NCI-H2029 treated with DMSO at 0.1 percent for 48 hours (cell line): ENCODE measurements at places on chromosomes 1 and 21.
A peak's percentile ranks its signal among the peaks of the same experiment; 100 is the strongest.

DNA sequence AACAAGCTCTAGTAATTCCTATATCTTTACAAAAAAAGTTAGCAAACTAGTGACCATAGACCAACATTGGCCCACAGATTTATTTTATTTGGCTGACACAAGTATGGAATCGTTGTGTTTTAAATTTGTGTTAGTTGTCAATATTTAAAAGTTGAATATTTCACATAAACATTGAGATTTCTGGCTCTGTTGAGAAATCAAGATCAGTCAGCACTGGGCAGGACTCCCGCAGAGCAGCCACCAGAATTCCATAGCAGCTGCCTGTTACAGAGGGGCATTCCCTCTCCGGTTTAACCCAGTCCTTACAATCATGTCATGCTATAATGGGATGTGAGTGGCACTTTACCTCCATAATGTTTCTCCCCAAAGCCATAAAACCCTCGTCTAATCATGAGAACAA is 79.2 kb upstream of the NRIP1 start:
- DNase-seq, result no peak

- no peak for DNase-seq
These were observed 6.5 kb downstream of the ZNF672 start for GRCh38 chr1:248844526-248844925.

GRCh38 chr1:1833456-1833855 is 55.2 kb upstream of the NADK start:
- DNase-seq, result no peak

DNA sequence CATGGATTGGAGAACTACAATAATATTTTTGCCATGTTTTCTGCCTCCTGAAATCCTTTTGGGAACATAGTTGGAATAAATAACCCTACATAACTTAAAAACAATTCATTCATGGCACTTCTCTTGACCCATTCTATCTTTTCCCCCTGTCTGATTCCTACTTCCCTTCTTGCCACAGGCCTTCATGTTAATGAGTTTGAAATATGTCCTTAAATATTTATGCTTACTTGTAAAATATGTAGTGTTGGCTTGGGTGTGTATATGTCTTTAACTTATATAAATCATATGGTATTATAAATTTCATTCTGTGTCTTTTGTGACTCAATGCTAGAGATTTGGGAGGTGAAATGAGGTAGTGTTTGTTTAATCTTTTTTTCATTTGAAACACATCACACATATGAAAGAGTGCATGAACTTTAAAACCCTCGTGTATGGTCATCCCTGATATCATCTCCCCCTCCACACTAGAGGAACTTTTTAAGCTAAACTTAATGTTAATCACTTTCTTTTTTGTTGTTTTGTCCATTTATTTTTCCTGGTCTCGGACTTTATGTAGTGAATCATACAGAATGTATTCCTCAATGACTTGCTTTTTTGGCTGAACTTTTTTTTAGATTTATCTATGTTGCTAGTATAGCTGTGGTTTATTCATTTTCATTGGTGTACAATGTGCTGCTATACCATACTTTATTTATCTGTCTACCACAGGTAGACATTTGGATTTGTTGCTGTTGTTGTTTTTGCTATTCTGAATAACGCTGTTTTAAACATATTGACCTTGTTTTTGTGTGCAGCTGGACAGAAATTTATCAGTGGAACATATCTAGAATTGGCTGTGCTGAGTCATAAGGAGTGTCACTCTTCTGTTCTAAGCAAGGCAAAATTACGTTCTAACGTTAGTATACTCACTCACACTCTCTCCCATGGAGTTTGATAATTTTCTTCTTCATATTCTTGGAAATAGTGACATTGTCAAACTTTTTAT is 441.6 kb downstream of the PLPP3 start:
- no peak for DNase-seq

DNA sequence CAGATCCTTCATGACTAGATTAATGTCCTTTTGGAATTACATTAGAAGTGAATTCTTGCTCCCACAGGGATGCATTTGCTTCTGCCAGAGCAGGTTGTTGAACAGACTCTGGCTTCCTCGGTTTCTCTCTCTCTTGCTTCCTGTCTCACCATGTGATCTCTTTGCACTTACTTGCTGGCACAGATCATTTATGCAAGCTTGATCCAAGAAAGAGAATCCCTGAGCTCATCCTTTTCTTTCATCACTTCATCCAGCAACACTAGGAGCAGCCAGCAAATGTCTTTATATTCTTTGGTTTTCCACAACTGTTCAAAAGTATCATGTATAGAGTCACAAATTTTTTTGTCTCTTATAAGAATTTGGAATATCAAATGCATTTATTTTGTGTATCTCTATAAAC is 313.5 kb downstream of the ZNF326 start:
- no peak for DNase-seq

DNA sequence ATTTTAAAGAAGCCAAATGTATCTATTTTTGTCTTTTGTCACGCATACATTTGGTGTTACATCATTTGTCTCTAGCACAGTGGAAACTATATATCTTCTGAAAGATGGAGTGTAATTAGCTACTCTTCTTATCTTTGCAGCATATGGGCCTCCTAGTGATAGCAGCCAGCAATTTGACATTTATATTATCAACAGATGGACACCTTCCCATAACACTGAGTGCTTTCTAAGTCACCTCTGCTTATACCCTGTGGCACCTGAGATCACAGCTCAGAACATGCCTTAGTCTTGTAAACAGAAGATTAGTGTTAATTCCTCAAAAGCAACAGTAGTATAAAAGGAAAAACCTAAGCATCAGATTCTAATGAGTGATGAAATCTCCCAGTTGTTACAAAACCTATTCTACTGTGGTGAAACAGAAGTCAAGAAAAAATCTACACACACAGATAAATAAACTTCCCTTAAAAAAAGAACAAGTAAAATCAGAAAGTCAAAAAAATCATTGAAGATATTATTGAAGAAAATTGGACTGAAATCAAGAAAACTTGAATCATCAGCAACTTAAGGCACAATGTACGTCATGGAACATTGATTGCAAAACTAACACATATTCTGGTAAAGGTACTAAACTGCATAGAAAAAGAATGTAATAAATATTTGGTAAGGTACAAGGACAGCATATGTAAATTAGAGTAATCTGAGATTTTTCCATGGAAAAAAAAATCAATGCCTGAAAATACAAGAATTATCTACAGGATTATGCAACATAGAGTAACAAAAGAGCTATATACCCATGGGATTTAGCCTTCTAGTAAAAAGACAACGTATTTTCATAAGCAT is 61.7 kb downstream of the KCNT2 start:
- DNase-seq, result no peak

DNA sequence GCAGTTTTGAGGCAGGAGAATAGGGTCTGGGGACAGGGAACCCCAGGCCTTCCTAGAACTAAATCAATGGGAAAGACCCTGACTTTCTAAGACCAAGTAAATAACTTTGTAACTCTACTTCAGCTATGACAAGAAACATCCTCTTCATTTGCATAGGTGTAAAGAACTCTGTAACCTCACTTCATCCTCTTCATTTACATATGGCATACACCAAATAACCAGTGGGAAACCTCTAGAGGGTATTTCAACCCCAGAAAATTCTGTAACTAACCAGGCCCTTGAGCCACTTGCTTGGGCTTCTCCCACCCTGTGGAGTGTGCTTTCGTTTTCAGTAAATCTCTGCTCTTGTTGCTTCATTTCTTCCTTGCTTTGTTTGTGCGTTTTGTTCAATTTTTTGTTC is 495.6 kb downstream of the SIPA1L2 start:
- DNase-seq, result no peak

- no peak for DNase-seq
These were observed 19.9 kb downstream of the RUNX3 start for GRCh38 chr1:24910210-24910609.

GRCh38 chr1:246078126-246078887 is 428.8 kb downstream of the SMYD3 start:
- DNase-seq, result no peak

DNA sequence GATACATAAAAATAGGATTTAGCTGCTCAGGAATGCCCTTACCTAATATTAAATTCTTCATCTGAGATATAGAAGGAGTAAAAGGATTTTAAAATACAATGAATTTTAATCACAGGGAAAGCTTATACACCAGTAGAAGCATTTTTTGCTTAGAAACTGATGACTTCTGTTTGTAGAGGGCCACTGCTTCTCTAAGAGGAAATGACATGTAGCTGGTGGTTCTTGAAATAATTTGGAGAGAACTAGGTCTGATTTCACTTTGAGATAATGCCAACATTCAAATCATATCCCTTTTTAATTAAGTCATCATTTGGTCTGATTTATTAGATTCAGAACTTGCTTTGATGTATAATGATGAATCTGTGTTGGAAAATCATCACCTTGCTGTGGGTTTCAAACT is 166.6 kb upstream of the SGIP1 start:
- no peak for DNase-seq

DNA sequence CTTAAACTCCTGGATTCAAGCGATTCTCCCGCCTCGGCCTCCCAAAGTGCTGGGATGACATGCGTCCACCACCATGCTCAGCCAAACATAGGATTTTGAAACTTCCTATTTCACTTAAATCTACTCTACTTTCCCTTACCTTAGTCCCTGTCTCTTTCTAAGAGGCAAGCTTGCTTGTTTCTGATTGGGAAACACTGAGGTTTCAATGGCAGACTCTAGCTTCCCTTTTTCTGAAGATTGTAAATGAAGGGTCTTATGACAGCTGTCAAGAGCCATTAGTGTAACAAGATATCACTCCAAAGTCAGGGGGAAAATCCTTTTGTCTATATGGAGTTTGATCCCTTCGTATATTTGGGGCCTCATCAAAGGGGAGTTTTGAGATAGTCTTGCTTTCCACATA is 23.5 kb upstream of the LMO4 start:
- DNase-seq, result no peak

DNA sequence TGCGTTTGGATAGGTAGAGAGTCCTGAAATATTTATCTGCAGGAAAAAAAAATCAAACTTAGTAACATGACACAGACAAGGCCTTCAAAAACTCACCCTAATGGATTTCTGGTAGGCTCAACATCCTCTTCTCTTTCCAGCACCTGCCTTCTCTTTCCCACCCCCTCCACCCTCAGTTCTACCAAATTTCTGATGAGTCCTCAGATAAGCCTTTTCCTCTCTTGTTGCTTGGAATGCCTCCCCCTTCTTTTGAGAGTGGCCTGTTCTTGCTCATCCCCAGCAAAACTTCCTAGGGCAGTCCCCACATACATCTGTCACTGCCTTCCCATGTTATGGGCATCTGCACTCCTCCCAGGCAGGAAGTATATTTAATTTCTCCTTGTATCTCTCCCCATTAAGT is 7.6 kb upstream of the LBR start:
- no peak for DNase-seq

DNA sequence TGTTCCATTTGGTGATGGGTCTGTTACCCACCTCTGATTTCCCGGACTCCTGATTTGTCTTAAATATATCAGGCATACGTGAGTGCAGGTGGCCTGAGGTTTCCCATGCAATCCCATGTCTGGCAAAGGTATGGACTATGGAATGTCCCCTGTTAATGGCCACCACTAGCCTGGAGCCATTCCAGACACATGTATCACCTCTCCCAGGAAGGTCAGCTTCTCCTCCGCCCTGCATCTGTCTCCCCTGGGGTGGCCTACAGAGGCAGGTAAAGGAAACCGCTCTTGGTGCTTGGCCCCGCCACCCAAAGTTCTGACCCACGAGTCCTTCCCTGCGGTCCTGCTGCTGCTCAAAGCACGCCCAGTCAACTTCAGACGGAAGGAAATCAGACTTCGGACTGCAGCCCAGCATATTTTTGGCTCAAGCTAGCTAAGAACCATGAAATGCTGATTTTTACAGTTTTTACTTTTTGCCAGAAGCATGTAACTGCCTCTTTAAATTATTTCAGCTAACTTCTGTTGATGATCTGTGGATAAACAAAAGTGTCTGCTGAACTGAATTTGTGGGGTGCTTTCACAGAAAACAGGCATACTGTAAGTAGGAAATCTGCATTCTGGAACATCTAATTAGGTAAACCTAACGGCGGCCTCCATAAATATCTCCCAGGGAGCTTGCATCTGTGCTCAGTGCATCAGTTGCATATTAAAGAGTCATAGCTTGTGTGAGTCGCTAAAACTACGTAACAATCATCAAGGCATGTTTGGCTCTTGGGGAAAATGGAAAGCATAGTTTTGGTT is 105.9 kb downstream of the PCP4 start:
- no peak for DNase-seq

GRCh38 chr1:12387641-12388040 is 157.8 kb downstream of the VPS13D start:
- no peak for DNase-seq

DNA sequence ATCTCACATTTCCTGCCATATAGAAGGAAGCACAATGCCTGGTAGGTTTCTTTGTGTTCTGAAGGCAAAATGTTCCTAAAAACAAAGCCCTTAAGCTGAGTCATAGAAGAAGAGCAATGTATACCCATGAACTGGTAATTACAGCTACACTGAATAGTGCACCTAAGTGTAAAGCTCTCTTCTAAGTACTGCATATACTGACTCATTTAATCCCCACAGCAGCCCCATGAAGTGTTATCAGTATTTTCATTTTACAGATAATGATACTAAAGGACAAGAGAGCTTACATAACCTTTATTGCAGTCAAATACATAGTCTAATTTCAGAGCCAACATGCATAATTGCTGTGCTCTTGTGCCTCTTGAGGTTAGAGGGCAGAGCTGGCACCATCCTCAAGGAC is 239.9 kb downstream of the DPYD start:
- peak; percentile 63 for DNase-seq

GRCh38 chr1:182391028-182391361 is 595 bp downstream of the GLUL start:
- no peak for DNase-seq

DNA sequence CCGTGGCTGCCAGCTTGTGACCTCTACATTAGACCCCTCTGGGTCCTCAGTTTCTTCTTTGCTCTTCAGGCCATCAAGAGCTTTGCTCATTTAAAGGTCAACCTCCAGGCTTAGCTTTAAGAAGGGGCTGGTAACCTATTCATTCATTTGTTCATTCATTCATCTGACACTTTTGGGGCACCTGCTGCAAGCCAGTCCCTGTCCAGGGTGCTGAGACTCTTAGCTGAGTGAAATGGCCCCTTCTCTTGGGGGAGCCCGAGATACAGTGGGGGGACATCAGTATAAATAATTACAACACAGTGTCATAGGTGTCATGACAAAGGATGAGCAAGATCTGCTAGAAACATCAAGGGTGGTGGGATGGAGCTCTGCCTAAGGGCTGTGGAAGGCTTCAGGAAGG is 10.5 kb upstream of the TTC4 start:
- DNase-seq, result no peak

DNA sequence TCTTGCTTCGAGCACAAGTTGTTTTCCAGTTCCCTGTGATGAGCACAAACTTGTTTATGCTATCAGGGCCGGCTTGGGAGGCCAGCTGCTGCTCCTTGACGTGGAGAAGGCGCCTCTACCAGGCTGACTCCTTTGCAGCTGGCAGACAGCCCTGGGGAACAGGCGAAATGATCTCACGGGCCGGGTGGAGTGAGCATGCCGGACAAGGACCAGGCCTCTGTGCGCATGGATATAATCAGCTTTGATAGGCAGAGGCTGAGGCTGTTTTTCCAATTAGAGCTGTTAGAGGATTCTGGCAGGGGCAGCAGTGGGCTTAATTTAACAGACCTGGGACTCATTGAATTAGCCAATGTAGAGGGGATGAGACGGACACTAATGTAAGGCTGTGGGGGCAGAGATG is 38.9 kb downstream of the FAM163A start:
- no peak for DNase-seq

GRCh38 chr1:43934101-43934985 is 742 bp downstream of the ARTN start:
- peak; percentile 91 for DNase-seq
